Occipital lobe (tissue), 3 donors: ENCODE measurements at places on chromosomes 13 and 19. TPM values are rescaled to one million over a fixed set of nuclear protein-coding genes. Genes with fewer than 3 reads are reported as not detected.

Gene MCOLN1
- 9.8 TPM for total RNA-seq

Gene DMPK
- 16.7 TPM for total RNA-seq

Gene TMC4
- not detected for total RNA-seq

Gene ZNF443
- total RNA-seq: 13.9 TPM

Gene FCHO1
- total RNA-seq: 24.6 TPM

Gene ZNF723
- not detected for total RNA-seq

Gene SLC44A2
- 25.9 TPM for total RNA-seq

Gene ZNF296
- not detected for total RNA-seq

Gene ZNF28
- total RNA-seq: 35.1 TPM

Gene CLDN10
- 2.3 TPM for total RNA-seq

Gene ZNF230
- total RNA-seq: 10.3 TPM

Gene CDK8
- 57.4 TPM for total RNA-seq

Gene KLF12
- total RNA-seq: 52.4 TPM

Gene ZFP30
- 80.6 TPM for total RNA-seq

Gene EDDM13
- not detected for total RNA-seq

Gene TMEM145
- total RNA-seq: 47.1 TPM

Gene OVOL3
- not detected for total RNA-seq

Gene OR7C1
- total RNA-seq: not detected

Gene RPS28
- 161 TPM for total RNA-seq

Gene NFIX
- total RNA-seq: 124 TPM

Gene IZUMO2
- total RNA-seq: not detected

Gene TGFBR3L
- total RNA-seq: not detected

Gene SWSAP1
- total RNA-seq: 1.6 TPM

Gene ZSCAN4
- total RNA-seq: not detected

Gene C5AR1
- 0.16 TPM for total RNA-seq

Gene BST2
- 3.3 TPM for total RNA-seq

Gene ZNF350
- total RNA-seq: 20.6 TPM

Gene KCNRG
- total RNA-seq: 20.7 TPM

Gene USPL1
- 46.9 TPM for total RNA-seq
